ENCODE measurements at places on chromosomes 2 and 18.

DNA sequence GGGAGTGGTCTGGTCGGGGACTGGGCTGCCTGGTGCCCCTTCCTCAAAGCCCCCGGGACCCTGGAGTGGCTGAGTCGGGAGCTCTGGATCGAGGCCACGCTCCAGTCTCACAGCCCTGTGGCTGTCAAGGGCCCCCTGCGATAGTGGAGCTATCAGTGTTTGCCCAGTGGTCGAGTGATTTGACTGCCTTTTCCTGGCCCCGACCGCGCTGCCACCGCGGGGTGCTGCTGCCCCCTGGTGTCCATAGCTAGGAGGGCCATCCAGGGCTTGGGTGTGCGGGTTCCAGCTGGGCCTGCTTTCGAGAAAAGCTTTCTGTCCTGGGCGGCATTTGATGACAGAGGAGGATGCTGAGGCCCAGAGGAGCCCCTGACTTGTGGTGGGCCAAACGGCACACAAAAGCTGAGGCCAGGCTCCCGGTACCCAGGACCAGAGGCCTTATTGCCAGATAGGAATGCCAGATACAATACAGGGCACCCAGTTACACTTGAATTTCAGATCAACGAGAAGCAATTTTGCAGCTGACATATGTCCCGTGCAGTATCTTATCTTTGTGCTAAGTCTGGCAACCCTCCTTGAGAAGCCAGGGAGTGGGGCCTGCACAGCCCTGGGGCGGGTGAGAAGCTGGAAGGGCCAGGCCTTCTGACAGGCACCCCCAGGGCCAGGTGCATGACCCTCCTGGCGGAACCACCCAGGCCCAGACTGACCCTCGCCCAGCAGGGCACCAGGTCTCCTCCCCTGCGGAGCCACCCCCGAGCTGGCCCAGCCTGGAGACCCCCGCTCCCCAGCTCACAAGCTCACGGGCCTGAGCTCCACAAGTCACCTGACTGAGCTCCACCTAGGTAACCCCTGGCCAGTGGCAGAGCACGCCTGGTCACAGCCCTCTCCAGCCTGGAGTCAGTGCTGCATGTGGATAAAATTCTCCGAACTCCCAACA lies 13.0 kb downstream of the ODC1 start:
- peak; percentile 62 for DNase-seq

- DNase-seq: no peak
These were observed 41.6 kb upstream of the ST3GAL5 start for GRCh38 chr2:85930129-85931124.

DNA sequence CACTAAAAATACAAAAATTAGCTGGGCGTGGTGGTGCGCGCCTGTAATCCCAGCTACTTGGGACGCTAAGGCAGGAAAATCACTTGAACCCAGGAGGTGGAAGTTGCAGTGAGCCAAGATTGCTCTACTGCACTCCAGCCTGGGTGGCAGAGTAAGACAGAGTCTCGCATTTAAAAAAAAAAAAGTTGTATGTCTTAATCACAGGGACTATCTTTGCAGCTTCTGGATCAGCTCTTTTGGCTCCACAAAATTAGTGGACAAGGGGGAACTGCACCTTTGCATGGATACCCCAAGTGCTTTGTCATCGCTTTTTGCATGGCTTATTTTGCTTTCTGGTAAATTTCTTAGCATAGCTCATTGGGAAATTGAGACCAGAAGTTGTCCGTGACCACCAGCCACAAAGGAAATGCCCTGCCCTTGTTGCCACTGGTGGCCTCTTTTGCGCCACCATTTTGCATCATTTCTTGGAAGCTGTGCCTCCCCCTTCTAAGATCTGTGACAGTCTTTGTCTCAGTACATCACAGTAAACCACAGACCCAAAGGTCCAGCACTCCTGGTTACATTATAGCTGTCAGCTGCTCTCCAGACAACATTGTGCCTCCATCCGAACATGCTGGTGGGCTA lies 43.9 kb upstream of the PCBP1 start:
- DNase-seq: no peak

DNA sequence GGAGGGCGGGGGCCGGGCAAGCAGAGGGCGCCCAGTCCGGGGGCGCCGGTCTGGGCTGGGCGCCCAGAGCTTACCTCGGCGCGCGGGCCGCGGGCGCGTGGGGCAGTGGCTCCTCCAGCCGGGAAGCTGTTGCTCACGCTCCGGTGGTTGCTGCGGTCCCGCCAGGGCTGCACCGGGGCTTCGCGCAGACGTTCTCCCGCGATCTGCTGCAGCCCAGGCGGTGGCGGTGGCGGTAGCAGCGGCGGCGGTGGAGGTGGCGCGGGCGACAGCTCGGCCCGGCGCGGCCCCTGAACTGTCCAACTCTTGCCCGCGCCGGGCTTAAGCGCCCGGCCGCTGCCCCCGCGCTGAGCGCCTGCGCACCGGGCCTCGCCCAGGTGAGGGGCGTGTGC lies 391 bp downstream of the ZNF385B start:
- no peak for DNase-seq

DNA sequence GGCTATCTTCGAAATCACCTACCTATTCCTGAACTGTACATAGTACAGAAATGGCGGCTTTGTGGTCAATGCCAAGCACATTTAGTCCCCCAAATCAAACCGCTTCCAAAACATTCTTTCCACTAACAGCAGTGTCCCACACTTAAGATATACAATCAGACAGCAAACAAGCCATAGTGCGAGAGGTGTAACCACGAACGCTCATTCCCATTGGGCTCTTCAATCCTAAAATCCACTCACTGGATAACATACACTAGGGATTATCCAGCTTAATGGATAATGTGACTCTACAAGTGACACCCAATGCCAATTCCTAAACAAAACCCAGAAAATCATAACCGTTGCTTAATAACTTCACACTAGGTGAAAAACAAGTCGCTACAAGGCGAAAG lies 2.0 kb downstream of the XPO1 start:
- no peak for DNase-seq

GRCh38 chr2:7060156-7060555 lies 142.9 kb downstream of the RNF144A start:
- no peak for DNase-seq

DNA sequence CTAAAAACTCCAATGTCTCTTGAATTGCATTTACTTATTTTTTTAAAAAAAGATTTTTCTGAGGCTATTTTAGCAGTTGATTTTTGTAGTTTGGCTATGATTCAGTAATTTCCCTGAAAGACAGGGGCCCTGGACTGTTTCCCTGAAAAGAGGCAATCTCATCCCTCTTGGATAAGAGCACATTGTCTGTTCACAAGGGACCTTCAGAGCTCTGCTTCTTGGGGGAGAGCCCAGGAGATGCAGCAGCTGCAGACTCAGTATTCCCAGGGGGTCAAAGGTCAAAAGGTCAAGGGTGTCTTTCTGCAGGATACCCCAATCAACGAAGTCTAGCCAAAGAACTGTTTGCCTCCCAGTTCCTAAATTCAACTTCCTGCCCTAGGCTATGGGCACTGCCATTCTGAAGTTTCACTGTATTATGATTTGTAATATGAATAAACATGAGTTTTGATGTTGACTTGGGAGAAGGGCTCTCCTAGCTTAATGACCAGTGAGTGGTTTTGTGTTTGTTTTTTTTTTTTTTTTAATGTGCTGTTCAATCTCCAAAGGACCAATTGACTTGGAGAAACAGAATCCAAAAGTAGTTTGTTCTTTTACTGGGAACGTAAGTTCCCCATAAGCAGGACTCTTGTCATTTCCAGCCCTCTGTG lies 157.0 kb upstream of the SERPINE2 start:
- peak; percentile 22 for DNase-seq

- DNase-seq: no peak
These were observed 76.3 kb downstream of the STPG4 start for GRCh38 chr2:47078541-47079482.

- DNase-seq: peak; percentile 47
These were observed 80.4 kb upstream of the MGAT5 start for GRCh38 chr2:134173338-134174016.

GRCh38 chr2:160226367-160226766 lies 26.3 kb upstream of the ITGB6 start:
- no peak for DNase-seq

- DNase-seq: no peak
These were observed 114.5 kb downstream of the CDH2 start for GRCh38 chr18:28062443-28062842.

- no peak for DNase-seq
These were observed 92.1 kb downstream of the TANC1 start for GRCh38 chr2:159060518-159060917.
